ENCODE measurements at places on chromosomes 12 and 14. TPM values are rescaled to one million over a fixed set of nuclear protein-coding genes. Genes with fewer than 3 reads are reported as not detected.
A peak's percentile ranks its signal among the peaks of the same experiment; 100 is the strongest.

The NRIP2 gene
- not detected for total RNA-seq

The PAH gene
- total RNA-seq: not detected

The P2RX2 gene
- not detected for total RNA-seq

The NKX2-1 gene
- not detected for total RNA-seq

The DPY19L2 gene
- total RNA-seq: 5.4 TPM

The DTX1 gene
- not detected for total RNA-seq

DNA sequence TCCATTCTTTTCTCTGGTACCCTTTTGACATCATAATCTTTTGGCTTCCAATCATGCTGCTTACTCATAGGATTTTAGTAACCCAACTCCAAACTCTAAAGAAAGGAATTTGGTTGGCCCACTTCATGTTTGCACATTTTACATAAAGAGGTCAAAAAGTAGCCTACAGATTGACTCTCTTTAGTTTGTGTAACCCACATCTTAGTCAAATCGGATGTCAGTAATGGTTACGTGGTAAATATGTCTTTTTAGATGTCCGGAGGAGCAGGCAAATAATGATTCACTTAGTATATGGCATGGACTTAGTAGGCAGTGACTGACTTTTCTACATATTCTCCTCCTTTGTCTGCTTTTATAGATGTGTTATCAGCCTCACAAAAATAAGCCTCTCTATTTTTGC is 711.6 kb upstream of the FOXG1 start:
- no peak for DNase-seq

DNA sequence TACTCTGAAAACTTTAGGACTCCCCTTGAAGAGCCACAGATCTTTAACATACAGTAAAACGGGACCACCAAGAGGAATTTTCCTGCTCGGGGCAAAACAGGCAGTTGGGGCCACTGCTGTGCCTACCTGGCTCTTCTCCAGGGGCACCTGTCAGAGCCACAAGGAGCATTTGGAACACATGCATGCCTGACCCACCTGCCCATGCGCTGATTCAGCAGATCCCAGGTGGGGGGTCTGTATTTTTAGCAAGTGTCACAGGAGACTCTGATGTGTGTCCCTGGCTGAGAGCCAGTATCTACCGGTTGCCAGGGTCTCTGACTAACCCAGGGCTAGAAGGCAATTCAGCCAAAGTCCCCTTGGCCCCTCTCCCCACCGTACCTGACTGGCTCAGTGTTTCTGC is 6.5 kb downstream of the CTDSP2 start:
- DNase-seq: no peak

GRCh38 chr14:55103005-55103640 is 25.9 kb upstream of the LGALS3 start:
- DNase-seq: peak; percentile 95

DNA sequence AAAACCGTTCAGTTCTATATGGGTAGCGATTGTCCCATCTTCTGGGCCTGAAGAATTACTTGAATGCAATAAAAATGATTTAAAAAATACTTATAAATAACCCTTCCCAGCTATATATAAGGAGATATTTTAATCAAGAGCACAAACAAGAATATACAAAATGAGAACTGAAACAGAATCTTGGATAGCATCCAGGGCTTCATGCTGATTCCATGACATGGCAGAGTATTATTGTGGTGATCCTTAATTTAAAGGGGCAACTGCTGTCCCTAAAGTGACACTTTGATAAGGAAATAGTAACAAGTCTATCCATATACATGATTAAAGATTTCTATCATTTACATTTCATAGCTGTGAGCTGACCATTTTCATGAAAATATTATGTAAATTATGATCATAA is 18.8 kb downstream of the WBP11 start:
- DNase-seq: no peak

GRCh38 chr12:105030820-105031807 is 45.0 kb downstream of the NOPCHAP1 start:
- DNase-seq: no peak

DNA sequence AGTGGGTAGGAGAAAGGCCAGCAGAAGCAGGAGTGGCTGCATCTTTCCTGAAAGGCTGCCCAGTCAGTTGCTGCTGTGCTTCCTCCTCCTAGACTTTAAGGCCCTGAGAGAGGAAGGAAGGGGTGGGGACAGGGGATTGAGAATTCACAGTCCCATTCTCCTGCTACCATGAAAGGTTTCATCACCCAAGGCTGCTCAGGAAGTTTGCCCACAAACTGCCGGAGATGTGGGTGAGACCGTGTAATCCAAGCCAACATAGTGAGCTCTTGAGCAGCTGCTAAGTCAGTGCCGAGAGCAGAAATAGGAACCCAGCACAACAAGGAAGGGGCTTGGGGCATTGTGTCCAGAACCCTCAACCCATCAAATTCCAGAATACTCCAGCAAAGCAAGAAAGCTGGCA is at the start of gene CTSG:
TSS of gene CTSG (minus strand) at position 69 of the 400 bp plus-strand sequence. CDS start at position 42, 27 bp downstream.
- no peak for DNase-seq

- no peak for DNase-seq
Measured at GRCh38 chr12:70096759-70097410, 146.3 kb upstream of the CNOT2 start.

- DNase-seq: peak; percentile 80
Measured at GRCh38 chr12:6044082-6044481, 80.4 kb downstream of the VWF start.

DNA sequence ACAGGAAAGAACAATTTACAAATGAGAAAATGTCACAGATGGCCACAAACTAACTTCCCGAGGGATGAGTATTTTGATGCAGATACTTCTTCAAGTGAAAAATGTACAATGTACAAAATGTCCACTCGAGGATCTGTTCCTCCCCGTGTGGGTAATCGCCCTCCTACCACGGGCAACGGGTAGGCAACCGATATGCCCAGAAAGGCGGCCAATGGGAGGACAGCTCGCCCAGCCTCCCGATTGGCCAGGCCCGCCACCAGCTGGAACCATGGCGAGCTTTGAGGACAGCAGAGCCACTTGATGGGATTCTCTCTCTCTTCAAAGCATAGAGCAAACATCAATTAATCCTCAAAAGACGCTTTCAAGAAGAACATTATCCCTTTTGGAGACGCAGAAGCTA is 42.3 kb downstream of the DPF3 start:
- DNase-seq: no peak

The IAPP gene
- total RNA-seq: not detected

DNA sequence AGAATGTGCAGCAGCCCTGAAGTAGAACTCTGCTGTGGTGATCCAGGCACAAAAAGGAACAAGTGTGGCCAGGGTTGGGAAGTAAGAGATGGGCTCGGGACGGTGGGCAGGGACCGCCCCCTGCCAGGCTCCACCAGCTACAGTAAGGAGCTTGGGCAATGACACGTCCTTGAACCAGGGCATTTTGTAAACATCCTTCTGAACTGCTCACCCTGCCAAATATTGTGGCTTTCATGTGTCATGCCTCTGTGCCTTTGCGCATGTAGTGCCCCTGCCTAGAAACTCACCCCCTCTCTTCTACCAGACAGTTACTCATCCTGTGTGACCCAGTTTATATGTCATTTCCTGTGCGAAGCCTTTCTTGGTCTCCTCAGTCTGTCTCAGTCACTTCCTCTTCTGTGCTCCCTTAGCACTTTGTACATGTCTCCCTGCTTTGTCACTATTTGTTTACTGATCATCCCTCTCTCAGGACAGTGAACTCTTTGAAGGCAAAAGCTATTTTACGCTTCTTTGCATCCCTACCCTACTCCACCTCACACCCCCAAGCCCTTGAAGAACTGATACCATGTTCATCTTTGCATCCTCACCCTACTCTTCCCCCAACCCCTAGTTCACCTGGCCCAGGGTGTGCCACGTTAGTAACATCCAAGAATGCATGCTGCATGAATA is 108.9 kb upstream of the PLEKHG7 start:
- DNase-seq: peak; percentile 89

The MGST1 gene
- total RNA-seq: 75.6 TPM

The PTHLH gene
- total RNA-seq: 0.88 TPM

The SLC7A7 gene
- total RNA-seq: 2.5 TPM

The UTP20 gene
- total RNA-seq: 13.6 TPM

DNA sequence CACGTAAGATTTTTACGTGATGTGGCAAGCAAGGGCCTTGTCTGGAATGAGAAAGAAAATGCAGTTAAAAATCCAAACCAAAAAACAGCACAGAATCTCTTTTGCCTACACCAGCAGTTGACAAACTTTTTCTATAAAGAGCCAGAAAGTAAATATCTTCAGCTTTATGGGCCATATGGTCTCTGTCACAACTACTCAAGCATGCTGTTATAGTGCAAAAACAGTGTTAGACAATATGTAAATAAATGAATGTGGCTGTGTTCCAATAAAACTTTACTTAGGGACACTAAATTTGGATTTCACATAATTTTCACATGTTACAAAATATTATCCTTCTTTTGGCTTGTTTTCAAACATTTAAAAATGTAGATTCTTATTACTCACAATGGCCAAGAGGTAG is 6.2 kb upstream of the ELK3 start:
- no peak for DNase-seq

DNA sequence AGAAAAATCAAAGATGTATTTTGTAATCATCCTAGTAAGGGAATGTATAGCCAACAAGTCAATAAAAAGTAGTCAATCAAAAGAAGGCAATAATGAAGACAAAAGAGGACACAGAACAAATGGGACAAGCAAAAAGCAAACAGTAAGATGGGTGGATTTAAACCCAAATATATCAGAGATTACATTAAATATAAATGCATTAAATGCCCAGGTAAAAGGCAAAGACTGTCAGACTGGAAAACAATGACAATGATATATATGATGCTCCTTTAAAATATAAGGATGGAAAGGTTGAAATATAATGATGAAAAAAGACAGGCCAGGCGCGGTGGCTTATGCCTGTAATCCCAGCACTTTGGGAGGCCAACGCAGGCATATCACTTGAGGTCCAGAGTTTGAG is 35.7 kb downstream of the NEMF start:
- DNase-seq: no peak

DNA sequence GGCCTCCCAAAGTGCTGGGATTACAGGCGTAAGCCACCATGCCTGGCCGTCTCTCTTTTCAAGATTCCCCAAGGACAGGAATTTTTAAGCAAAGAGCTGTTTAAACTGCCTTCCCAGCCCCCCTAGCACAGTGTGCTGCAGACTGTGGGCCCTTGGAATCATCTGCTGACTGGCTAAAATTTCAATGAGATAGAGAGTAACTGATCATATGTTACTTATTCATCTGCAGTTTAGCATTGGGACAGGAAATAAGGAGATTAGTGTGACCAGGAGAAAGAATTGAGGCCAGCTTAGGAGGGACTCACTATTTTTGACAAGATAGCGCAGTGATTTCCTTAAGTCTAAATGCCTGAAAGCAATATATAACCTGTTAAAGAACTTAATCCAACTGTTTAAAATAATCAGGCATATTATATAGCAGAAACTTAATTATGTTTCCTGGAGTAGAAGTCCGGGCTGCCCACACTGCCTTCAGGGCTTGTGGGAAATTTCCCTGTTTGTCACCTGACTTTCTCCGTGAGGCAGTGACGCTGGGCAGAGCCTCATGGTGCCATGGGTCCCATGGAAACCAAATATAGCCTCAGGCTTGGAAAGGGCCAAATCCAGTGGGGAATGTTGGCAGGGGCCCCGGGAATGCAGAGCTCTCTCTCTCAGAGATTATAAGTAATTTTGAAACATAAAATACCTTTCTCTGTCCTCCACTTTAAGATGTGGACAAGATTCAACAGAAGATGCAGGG is 22.8 kb upstream of the CEBPE start:
- peak; percentile 84 for DNase-seq

DNA sequence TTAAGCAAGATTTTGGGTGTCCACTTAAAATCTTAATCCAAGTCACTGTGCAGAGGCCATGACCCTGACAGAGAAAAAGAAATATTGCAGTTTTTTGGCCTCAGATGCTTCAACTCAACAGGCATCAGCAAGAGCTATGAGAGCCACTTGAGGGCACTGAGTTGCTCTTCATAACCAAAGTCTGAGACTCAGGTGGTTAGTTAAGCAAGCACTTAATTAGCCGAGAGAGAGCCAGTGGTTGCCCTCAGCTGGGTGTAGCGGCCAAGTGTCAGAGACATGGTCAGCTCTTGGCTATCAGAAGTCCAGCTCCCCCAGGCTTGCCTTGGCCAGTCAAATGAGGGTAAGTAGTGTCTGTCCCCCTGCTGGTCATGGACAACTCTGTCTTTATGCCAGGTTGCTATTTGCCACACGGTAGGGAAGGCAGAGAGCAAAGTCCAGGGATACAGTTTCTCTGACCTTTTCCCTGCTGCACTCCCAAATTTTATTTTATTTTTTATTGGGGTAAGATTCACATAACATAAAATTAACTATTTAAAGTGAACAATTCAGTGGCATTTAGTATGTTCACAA is 9.0 kb upstream of the KRT71 start:
- DNase-seq: no peak

DNA sequence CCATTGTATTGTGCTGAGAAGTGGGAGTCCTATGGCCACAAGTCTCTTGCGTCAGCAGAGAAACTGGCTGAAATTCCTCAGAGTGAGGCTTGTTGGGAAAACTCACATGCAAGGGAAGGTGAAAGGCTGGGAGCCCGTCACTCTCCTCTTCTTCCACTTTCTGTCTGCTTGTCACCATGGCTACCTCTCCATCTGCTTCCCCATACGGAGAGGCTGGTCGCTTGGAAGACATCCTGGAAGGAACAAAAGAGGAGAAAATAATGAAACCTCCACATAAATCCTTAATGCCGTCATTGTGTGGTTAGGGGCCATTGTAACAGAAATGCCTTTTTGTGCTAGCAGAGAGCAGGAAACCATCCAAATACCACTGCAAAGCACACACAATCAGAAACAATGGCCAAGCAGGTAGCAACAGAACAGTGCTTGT is 53.7 kb downstream of the SOX5 start:
- no peak for DNase-seq

DNA sequence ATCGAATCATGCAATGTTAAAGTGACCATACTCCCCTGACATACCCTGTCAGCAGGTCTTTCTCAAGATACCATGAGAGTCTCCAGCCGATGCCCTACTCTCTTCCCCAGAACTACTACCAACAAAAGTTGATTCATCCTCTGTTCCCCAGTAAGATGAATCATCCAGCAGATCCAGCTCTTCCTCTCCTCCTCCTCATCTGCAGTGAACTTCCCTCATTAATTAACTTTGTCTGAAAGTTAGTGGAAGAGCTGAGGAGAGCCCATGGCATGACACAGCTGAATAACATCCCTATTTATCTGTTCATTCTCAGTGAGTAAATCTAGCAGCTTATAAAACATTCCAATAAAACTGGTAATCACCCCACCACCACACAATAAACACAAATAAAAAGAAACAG is 213.4 kb downstream of the EGLN3 start:
- DNase-seq: peak; percentile 78

DNA sequence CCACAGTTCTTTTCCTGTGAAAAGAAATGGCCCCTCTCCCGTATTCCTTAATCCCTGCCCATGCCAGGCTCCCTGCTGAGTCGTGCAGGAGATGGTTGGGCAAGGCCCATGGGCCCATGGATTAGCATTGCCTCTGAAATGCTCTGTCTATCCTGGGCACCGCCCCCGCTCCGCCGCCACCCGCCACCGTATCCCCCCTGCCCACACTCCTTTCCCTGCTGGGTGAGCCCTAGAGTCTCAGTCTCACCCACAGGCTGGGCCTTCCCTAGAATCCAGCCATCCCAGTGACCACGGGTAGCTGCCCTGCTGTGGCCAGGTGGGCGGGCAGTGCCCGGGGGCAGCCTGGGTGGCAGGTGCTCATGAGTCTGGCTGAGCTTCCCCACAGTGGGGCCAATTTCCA is 50.6 kb downstream of the TSPAN11 start:
- no peak for DNase-seq

The FAIM2 gene
- total RNA-seq: 0.98 TPM
